HTR-8/SVneo (cell line): ENCODE measurements at places on chromosomes 7 and 10.

DNA sequence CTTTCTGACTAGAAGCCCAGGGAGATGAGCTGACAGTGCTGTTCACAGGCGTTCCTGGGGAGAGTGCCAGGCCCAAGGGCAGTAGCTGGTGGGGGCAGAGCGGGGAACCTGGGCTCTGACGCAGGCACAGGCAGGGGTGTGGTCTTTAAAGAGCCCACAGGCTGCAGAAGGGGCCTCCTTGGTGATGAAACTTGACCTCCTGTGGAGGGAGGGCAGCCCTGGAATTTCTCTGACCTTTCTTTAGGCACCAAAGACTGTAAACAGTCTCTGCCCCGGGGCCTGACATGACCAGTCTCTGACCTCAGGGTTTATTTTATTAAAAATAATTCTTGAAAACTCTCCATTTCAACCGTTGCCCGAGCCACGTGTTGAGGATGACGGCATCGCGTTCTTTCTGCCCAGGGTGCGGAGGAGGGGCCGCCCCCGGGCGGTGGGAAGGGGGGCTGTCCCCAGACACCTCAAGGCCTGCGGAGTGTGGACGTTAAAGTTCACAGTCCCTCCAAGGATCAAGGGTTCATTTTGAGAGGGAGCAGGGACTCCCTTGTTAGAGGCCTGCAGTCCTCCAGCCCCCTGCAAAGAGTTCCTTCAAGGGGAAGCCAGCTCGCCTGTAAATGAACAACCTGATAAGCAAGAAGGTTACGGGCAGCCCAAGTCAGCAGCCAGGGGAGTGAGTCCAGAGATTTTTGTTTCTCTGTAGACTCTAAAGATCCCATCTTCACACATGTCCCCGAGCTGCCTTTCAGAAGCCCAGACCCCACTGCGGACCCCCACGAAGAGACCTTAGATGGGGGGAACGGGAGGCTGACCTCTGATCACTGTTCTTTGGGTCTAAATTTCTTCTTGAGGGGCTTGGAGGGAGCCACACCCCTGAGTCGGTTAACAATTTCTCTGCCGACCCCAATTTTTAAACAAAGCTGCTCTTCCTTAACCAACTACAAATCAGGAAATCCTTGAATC is 128.9 kb downstream of the VIPR2 start:
- DNase-seq = peak; percentile 82

DNA sequence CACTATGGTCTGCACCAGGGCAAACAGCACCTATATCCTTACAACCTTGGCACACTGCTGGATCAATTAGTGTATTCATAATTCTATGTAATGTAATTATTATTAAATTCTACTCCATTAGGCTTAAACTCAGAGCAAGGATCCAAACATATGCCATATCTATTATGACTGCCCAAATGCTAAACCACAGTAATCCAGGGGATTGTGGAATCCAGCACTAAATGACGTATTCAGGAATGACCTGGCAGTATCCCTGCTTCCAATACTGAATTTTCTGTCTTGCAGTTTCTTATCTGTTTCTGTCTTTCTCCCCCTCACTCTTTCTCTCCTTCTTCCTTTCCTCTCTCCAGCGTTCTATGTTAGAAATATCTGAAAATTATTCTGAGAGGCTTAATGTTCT is 16.5 kb upstream of the UBE2D1 start:
- no peak for DNase-seq

- no peak for DNase-seq
Measured at GRCh38 chr7:51847461-51848134, 531.0 kb upstream of the COBL start.

DNA sequence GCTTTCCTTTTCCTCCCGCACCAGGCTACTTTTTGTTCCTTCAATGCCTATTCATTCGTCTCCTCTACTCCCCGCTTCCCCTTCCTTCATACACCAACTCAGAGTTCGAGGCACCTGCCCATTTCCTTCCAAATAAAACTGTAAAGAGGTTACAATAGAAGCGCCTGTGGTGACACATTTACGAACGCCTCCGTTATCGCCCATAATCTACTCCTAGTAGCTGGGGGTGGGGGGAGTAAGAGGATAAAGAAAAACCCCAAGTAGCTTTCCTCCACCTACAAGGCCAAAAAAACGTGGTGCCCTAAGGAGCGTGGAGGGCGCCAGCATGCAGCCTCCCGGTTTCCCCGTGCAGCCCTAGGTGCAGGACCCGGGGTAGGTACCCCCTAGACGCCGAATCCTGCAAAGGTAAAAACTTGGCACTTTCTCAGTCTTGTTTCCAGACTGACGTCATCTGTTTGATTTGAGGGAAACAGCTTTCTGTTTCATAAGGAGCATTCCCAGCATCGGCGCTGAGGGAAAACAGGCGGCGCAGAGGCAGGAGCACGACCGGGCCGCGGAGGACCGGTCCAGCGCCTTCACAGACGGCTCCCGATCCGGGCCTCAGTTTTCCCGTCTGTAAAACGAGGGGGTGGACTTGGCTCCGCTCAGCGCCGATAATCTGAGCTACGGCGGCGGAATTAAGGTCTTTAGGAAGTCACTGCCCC is 922 bp downstream of the PPA1 start:
- DNase-seq = peak; percentile 41

DNA sequence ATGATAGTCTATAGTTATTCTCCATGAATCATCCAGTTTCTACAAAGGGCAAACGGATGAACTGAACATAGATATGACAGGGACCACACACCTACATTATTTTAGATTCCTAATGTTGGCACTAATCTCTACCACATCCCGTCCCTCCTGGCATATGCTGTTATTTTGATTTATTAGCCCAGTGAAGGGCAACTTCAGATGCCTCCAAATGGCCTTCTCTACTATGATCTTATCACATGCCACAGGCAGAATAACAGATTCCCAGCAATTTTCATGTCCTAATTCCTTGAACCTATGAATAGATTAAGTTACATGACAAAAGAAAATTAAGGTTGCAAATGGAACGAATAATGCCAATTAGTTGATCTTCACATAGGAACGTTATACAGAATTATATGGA is 474.7 kb downstream of the ANKRD7 start:
- no peak for DNase-seq

DNA sequence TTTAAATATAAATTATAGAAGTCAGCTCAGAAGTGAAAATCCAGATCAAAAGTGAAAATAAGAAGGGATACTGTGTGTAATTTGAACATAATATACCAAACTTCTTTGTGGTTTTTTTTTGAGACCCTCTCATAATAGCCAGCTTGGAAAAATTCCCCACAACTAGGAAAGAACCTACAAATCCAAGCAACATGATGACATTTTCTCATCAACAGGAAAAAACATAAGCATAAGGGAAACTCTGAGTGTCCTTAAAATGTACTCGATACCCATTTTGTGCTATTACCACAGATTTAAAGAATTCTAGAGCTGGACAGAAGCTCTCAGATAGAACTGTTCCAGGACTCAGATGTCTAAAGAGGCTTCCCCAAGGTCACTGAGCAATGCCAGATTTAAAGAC is 214.8 kb upstream of the KLF14 start:
- DNase-seq = no peak
